KG1 (cell line): ENCODE measurements at places on chromosomes 16 and 17.

GRCh38 chr17:2057175-2057759 is 2.4 kb downstream of the HIC1 start:
- no peak for DNase-seq

DNA sequence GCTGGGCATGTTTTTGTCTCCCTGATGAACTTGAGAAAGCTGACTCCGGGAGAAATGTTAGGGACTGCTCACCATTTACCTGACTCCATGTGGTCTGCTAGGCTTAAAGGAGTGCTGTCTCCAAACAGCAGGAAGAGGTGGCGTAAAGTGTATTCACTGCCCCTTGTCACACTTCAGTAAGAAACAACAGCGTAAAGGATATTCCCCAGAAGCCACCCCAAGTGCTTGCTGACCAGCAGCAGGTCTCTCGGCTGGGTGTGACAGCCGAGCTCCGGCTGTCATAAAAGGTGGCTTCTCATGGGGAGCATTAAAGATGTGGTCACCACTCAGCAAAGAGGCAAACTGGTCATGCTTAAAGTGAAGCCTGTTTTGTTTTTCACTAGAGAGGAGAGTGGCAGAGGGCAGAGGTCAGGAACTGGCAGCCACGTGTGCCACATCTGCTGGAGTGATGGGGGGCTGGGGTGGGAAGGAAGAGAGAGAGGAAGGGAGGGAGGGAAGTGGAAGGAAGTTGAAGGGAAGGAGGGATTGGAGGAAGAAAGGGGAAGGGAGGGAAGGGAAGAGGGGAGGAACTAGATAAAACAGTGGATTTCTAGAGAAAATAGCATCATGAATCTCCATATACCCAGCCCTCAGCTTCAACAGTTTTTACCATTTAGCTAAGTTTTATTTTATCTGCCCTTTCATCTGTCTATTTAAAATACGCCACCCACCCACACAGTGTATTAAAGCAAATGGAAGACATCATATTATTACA is 119.3 kb downstream of the CLEC16A start:
- no peak for DNase-seq

DNA sequence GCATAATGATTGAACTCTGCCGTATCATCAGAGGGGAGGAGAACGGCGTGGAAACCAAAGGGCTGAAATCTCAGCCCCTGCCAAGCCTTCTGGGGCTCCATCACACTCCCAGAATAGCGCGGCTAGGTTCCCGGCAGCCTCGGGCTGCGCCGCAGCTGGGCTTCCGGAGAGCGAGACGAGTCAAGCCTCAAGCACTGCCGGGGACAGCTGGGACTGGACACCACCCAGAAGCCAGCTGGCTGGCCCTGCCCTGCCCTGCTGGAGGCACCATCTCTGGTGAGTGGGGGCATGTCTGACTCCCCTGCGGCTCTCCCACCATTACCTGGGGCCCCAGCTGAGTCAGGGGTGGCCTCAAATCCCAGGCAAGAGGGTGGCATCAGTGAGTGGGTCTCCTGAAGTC is 7.2 kb upstream of the GPRC5C start:
- DNase-seq: no peak

- no peak for DNase-seq
These were observed 11.2 kb downstream of the BCL7C start for GRCh38 chr16:30882429-30883310.

GRCh38 chr17:42675348-42675964 is 1.3 kb downstream of the PLEKHH3 start:
- no peak for DNase-seq

- DNase-seq: no peak
These were observed 85.8 kb downstream of the IRX5 start for GRCh38 chr16:55016515-55016914.

DNA sequence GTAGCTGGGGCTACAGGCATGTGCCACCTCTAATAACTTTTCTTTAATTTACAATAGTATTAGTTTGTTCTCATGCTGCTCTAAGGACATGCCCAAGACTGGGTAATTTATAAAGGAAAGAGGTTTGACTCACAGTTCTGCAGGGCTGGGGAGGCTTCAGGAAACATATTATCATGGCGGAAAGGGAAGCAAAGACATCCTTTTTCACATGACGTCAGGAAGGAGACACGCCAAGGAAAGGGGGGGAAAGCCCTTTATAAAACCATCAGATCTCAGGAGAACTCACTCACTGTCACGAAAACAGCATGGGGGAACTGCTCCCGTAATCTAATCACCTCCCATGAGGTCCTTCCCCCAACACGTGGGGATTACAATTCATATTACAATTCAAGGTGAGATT is 18.3 kb downstream of the IL4R start:
- DNase-seq: no peak

- DNase-seq: no peak
These were observed at the start of gene ZNF319 for GRCh38 chr16:57999971-58000705. Gene ZNF319, minus strand, starts transcription at chr16:58000672. Its CDS starts 2,407 bp downstream, at chr16:57998265.

DNA sequence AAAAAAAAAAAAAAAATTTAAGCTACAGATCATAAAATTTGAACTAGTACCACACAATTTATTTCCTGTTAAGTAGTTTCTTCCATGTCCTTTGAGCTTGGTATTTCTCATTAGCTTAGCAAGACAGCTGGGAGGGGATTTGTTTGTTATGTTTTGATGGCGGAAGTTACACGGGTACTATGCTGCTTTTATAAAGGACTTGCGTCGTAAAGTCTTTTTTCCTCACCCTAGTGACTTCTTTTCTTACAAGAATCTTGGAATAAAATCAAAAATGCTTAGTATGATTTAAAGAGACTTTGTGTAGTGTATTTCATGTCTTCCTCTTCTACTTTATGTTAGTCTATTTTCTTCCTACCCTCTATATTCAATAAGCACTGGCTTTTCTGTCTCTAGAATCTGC is 89.1 kb downstream of the NLK start:
- DNase-seq: no peak

GRCh38 chr17:46782250-46782953 is 36.1 kb downstream of the WNT3 start:
- DNase-seq: no peak

- DNase-seq: no peak
These were observed 18.9 kb downstream of the GGA3 start for GRCh38 chr17:75242461-75243042.

- no peak for DNase-seq
These were observed 2.0 kb downstream of the ADGRG1 start for GRCh38 chr16:57630407-57630797.

GRCh38 chr17:15117239-15117638 is 147.9 kb downstream of the PMP22 start:
- no peak for DNase-seq

DNA sequence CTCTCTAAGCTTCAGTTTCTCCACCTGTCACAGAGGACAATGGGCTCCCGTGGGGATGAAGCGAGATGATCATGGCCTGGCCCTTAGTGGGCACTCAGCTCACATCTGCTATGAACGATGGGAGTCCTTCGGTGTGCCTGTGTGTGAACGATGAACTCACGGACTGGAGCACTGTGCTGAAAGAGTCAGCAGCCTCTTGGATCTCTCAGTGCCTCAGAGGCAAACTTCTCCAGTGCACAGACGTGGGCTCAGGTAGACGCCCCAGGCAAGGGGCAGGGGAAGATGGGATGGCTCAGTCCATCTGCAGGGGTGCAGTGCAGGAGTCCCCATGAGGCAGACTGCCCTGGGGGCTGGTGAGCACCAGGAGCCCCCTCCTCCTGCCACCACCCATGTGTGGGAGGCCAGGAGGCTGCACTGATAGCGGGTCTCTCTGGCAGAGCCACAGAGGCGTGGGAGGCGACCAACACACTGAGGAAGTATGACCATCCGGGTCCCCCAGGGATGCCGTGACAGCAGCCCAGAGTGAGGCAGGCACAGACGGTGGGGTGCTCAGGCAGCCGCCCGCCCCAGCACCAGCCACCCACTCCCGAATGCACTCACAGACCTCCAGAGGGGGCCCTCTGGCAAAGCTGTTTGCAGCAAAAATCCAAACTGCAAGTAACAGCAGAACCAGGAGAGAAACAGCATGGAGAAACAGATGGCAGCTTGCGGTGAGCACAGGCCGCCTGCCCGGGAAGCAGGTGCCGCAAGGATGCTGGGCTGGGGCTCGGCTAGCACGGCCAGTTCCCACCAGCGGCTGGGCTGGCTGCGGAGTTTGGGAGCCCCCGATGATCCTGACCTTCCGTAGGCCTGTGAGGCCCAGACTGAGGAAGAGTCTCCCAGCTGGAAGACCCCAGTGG is 82.7 kb downstream of the RPH3AL start:
- no peak for DNase-seq

GRCh38 chr17:47338026-47338425 is 14.3 kb downstream of the EFCAB13 start:
- no peak for DNase-seq

- no peak for DNase-seq
These were observed 6.8 kb downstream of the SLC6A2 start for GRCh38 chr16:55662644-55663031.

DNA sequence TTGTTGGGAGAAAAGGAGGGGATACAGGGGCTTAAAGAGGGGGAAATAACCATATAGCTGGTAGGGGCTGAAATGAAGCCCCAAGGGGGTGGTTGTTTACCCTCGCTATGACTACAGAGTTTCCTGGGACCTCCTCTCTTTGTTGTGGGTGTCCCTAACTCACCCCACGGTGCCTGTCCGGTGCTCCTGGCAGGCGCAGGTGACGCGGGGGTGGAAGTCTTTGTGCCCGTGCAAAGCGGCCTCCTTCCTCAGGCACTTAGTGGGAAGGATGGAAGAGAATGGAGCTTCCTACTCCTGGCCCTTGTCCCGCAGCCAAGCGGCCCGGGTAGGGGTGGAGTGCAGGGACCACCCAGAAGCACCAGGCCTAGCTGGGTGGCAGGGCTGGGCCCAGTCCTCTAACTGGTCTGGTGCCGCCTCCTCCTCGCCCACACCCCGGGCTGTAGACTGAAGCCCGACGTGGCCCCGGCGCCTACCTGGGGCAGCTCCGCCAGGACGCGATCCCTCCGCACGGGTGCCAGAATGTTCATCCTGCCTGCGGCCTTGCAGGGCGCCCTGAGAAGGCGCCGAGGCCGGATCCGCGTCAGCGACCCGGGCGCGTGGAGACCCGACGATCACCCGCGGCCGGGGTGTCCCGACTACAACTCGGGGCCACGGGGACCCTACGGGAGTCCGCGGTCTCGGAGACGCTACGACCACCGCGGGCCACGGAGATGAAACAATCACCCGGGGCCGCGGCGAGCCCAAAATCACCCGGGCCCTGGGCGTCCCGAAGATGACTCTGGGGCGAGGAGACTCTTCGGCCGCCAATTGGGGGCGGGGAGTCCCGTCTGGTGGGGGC is 709 bp downstream of the RAB34 start:
- no peak for DNase-seq

DNA sequence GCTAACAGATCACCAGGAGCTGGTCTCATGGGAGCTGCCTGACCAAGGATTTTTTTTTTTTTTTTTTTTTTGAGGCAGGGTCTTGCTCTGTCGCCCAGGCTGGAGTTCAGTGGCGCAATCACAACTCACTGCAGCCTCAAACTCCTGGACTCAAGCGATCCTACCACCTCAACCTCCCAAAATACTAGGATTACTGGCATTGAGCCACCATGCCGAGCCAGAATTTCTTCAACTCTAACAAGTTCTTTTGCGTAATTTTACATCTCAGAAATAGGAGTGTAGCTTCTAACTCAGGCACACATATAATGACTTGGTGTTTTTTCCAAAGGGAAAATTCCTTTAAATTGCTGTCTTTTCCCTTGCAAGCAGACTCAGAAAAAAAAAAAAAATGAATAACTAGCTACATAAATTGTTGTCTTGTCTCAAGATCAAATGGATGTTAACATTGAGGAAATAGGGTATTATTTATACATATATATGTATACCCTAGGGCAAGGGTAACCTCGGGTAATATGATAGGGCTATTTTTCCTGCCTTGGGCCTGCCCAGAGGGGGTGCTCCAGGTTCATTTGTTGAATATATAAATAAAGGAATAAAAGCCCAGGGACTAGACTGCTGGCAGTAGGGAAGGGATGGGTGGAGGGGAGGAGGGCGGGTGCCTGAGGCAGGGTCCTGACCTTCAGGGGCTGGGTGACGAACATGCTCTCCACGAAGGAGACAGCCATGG is 42.8 kb upstream of the GCSH start:
- no peak for DNase-seq

DNA sequence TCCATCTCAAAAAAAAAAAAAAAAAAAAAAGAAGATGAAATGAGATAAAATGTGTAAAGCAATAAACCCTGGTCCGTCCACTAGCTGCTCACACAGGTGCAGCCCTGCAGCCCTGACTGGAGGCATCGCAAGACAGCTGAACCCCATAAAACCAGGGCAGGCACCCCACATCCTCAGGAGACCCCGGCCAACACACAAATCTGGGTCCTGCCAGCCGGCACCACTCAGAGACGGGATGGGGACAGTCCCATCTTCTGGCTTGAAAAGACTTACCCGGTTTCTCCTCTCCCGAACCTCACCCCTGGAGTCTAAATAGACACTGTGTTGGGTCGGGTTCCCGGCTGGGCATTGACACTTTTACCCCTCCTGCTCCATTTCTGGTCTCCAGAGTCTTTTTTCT is 52.7 kb upstream of the TNRC6C start:
- no peak for DNase-seq

- no peak for DNase-seq
These were observed 415.9 kb upstream of the ERCC4 start for GRCh38 chr16:13503960-13504635.

- DNase-seq: no peak
These were observed 1.8 kb downstream of the TNS4 start for GRCh38 chr17:40499551-40500189.

DNA sequence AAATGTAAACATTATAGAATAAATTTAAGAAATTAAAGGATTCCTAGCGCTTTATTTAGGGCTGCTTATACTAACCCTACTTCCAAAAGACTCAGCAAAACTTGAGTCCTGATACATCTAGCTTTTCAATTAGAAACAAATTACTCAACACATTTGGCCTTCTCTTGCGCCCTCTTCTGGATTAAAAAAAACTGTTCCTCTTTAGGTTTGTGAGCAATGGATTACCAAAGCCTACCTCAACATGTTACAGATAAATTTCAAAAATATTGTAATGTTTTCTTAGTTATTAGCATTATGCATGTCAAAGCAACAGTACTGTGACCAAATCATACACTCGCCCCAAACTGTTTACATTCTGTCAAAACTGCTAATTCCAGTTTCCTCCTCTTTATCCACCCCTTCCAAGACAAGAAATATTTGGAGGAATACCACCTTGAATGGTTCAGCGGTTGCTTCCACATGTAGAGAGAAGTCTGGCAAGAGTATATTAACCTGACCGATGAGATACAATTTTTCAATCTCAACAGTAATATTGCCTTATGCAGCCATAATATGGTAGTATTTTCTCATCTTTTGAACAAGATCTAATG is 2.7 kb downstream of the NUFIP2 start:
- peak; percentile 67 for DNase-seq

DNA sequence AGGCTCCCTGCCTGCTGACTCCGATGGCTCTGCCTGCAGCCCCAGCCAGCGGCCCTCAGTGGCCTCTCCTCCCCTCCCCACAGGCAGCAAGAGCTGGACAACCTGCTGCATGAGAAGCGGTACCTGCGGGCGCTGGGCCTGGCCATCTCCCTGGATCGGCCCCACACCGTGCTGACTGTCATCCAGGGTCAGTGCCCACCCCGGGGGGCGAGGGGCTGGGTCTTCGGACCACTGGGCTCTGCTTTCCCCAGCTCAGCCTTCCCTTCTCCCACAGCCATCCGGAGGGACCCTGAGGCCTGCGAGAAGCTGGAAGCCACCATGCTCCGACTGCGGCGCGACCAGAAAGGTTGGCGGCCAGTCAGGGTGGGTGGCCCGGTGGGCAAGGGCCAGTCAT is 3.4 kb downstream of the NOXO1 start:
- no peak for DNase-seq
